ENCODE measurements at places on chromosomes 1 and 21.

DNA sequence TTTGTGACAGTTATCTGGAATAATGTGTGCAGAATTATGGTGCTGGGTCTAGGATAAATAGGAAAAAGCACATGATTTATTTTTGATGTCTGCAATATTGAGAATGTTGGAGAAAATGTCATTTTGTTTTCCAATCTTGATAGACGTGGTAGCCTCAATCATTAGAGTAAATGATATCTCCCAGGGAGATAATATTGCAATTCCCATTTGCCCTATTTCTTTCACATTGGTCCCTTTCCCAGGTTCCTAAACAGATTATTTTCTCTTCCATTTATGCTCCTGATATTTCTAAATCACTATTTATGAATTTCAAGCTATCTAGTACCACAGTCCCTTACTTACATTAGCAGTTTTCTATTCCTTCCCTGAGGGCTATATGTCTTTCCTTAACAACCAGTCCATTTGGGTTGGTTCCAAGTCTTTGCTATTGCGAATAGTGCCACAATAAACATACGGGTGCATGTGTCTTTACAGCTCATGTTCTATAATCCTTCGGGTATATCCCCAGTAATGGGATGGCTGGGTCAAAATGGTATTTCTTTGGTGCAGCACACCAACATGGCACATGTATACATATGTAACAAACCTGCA lies 447.3 kb downstream of the PLA2G4A start:
- DNase-seq, result no peak

DNA sequence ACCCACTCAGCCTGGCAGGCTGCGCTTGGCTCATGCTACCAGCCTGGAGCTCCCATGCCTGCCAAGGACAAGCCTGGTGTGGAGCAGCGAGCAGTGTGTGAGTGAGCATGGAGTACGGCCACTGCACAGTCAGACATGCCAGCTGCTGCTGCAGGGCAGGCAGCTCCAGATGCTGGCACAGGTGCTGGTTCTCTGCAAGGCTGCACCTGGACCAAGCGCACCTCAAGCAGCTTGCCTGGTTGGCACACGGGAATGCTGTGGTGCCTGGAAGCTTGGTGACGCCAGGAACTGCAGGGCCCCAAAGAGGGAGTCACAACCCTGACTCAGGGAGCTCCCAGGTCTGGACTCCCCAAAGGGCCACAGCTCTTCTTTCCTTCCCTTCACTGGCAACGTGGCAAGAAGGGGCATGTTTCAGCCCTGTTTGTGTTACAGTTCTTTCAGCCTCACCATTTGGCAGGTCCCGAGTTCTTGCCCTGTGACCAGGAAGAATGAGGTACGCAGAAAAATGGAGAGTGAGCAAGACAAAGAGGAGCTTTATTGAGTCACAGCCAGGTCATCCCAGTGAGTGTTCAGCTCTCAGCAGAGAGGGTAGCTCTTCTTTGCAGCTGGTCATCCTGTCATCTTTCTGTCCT lies 26.1 kb downstream of the ACOT7 start:
- DNase-seq, result no peak

- DNase-seq, result no peak
Measured at GRCh38 chr1:219304227-219305226, 130.8 kb downstream of the LYPLAL1 start.

GRCh38 chr1:61338899-61339298 lies 256.5 kb downstream of the NFIA start:
- no peak for DNase-seq

DNA sequence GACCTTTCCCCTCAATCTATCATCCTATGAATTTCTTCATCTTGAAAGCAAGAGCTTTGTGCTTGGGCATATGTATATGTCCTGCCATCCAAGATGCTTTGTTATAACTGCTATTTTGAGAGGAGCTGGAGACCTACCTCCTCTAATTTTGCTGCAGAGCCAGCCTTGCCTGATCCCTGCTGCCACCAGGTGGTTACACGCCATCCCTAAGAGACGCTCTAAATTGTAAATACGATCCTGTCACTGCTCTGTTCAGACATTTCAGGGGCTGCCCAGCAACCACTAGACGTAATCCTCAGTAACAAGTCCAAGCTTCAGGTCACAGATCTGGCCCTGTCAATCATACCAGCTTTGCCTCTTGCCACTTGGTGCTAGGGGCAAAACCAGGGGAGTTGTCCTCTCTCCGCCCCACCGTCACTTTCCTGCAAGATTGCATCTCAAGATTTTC lies 32.9 kb downstream of the GPA33 start:
- DNase-seq, result peak; percentile 38

- peak; percentile 44 for DNase-seq
Measured at GRCh38 chr1:161720956-161721737, at the start of gene FCRLB. TSS of gene FCRLB (plus strand) at chr1:161721544. CDS start at chr1:161722673, 1,129 bp downstream.

DNA sequence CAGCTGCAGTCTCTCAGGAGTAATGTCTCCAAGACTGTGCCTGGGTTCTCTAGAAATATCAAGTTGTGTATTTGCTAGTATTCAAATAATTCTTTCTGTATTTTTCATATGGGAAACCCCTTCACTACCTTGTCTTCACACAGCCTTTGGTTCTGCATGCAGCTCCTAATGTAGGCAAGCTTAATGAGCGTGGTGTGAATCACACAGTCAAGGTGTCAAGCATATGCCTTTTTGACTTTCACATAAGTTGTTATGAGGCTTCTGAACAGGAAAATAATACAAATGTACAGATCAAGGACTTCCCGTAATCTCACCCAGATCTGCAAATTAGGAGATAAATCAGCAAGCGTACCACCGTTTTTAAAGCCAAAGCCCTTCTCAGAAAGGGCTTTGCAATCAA lies at the start of gene FCRL3:
Gene FCRL3, minus strand, starts transcription at position 38 of the 400 bp plus-strand sequence. CDS start 280 bp downstream, outside the sequence.
- DNase-seq, result no peak

GRCh38 chr1:32900956-32901822 lies at the start of gene TMEM54:
TSS of gene TMEM54 (minus strand) at chr1:32901389. CDS start at chr1:32901238, 151 bp downstream.
- peak; percentile 39 for DNase-seq

DNA sequence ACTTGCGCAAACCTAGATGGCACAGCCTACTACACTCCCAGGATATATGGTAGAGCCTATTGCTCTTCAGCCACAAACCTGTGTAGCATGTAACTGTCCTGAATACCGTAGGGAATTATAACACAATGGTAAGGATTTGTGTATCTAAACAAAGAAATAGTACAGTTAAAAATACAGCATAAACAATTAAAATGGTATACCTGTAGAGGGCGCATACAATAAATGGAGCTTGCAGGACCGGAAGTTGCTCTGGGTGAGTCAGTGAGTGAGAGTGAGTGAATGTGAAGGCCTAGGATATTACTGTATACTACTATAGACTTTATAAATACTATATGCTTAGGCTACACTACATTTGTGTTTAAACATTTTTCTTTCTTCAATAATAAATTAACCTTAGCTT lies 99.3 kb downstream of the PLD5 start:
- DNase-seq, result no peak

DNA sequence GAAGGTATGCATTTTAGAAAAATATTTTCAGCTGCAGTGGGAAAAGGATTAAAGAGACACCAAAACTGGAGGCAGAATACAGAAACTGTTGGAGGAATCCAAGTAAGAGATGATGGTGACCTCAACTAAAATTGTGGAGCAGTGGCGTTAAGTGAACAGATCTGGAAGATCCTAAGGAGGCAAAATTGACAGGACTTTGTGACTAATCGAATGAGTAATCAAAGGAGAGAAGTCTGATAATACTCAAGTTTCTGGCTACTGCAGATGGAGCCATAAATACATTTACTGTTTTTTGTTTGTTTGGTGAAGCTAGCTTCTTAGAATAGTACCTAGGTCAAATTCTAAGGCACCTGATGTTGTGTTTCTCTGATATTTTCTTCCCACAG lies 3.1 kb downstream of the CTBS start:
- DNase-seq, result peak; percentile 5

DNA sequence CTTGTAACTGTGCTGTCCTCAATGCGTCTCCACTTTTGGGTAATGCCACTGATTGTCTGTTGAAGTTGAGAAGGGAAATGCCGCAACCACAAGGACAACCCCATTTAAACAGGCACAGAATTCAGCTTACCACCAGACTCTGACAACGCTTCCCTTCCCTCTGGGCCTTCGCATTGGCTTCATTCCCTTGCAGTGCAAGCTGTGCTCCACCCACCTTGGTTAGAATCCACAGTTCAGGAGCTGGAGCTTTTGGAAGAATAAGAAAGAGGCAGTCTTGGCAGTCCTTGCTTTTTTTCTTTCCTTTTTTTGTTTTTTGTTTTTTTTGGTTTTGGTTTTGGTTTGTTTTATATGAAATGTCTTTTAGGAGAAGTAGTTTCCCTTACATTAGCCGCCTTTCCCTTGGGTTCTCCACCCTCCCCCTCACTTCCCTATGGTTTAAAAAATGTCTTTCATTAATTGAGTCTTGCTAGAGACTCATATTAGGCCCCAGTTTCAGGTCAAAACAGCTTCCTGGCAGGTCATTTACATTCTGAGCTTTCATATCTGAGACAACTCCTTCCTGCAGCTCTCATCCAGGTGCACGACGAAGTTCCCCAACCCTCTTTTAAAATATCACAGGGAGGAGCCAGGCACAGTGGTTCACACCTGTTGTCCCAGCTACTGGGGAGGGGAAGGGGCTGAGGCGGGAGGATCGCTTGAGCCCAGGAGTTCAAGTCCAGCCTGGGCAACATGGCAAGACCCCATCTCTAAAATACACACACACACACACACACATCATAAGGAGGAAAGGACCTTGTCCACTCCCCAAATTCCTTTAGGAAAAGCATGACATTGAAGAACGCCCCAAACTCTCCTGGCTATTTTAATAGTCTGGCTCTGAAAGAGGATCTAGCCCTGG lies 20.7 kb upstream of the LAX1 start:
- no peak for DNase-seq

DNA sequence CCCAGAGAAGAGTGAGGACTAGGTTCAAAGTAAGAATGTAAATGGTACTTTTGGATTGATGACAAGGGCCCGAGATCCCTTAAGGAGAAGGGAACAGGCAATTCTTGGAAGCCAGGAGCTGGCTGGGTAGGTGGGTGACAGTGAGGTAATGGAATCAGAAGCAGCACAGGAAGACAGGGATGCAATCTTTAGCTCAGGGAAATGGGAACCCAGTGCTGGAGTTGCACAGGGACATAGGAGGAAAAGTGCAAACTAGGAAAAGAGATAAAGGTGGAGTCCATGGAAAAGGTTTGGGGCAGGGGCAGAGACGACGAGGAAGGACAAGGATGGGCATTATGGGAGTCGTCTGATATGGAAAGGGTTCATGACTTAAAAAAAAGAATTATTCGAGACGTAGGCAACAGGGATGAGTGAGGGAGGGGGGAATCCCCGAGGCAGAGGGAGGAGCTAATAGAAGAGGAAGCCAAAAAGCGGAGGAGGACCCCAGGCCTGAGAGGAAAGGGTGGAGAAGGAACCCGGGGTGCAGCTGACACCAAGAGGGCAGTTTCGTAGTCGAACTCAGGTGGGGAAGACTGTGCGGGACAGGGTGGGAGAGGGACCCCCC lies 495 bp downstream of the PI4KB start:
- peak; percentile 70 for DNase-seq
